ENCODE measurements at places on chromosomes 12 and 14. TPM values are rescaled to one million over a fixed set of nuclear protein-coding genes. Genes with fewer than 3 reads are reported as not detected.

GRCh38 chr14:105647784-105648608 lies 121.6 kb downstream of the TMEM121 start:
- DNase-seq = no peak

DNA sequence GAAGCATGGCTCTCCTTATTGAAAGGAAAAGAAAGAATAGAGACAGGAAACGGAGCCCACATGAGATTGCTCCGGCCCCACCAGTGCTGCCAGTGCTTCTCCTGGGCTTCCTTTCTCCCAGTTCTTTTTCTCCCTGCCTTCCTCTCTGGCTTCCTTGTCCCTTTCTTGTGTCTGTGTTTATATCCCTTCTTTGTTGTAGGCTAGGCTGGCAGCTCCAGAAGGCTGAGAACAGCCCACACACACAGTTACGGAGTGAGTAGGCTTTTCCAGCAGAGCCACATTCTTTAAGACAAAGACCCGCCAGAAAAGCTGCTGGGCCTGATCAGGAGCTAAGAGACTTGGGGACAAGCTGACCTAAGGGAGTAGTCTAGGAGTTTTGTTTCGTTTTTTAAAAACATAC lies 13.0 kb downstream of the CIPC start:
- peak; percentile 59 for DNase-seq

GRCh38 chr12:69546693-69547438 lies 38.4 kb upstream of the CCT2 start:
- DNase-seq = no peak

The RNASE3 gene
- not detected for total RNA-seq

The CCDC175 gene
- total RNA-seq = 0.19 TPM

The WDR89 gene
- total RNA-seq = 32.0 TPM

Measured in H1 (cell line).